SJCRH30 (cell line): ENCODE measurements at places on chromosomes 2 and 18.
A peak's percentile ranks its signal among the peaks of the same experiment; 100 is the strongest.

DNA sequence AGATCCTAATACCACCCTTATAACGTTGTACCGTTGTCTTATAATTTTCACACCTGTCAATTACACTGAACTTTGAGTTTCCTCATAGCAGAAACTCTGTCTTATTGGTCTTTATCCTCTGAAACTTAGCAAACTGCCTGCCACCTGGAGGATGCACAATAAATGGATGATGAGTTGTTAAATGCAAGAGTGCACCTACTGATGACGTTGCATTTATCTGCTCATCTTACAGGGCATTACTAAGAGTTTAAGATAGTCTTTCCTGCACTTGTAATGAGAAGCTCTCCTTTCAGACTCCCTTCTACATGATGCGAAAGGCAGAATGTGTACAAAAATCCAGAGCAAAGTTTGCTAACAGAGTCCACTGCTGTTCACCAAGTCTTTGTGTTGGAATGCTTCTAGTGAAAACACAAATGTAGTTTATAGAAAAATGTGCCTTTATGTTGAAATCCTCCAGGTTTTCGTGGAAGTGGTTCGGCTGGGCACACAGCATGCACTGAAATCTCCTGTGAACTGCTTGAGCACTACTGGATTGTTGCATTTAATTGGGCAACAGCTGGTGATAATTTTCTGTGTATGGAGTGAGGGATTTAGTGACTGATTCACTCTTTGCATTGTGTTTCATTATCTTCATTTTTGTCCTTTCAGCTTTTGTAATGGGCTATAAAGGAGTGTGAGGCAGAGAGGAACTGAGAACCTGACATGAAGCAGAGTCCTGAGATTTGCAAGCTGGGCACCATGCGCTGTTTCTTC lies 665.8 kb upstream of the ID2 start:
- DNase-seq = no peak

GRCh38 chr18:10114717-10115463 lies 201.1 kb downstream of the VAPA start:
- DNase-seq = no peak

GRCh38 chr2:69993708-69994107 lies 32.3 kb upstream of the ASPRV1 start:
- no peak for DNase-seq

DNA sequence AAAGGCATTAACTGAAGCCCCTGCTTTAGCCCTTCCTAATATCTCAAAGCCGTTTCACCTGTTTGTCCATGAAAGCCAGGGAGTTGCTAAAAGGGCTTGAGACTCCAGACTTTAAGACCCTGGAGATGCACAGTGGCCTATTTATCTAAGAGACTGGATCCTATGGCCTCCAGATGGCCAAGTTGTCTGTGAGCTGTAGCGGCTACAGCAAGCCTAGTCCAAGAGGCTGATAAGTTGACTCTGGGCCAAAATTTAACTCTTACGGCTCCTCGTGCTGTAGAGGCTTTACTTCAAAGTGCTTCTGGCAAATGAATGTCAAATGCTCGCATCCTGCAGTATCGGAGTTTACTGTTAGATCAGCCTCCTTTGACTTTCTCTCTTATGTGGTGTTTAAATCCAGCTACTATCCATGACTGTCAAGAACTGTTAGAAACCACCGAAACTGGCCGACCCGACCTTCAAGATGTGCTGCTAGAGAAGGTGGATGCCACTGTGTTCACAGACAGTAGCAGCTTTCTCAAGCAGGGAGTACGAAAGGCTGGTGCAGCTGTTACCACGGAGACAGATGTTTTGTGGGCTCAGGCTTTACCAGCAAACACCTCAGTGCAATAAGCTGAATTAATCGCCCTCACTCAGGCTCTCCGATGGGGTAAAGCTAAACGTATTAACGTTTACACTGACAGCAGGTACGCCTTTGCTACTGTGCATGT lies 336.7 kb upstream of the CNTNAP5 start:
- DNase-seq = no peak

DNA sequence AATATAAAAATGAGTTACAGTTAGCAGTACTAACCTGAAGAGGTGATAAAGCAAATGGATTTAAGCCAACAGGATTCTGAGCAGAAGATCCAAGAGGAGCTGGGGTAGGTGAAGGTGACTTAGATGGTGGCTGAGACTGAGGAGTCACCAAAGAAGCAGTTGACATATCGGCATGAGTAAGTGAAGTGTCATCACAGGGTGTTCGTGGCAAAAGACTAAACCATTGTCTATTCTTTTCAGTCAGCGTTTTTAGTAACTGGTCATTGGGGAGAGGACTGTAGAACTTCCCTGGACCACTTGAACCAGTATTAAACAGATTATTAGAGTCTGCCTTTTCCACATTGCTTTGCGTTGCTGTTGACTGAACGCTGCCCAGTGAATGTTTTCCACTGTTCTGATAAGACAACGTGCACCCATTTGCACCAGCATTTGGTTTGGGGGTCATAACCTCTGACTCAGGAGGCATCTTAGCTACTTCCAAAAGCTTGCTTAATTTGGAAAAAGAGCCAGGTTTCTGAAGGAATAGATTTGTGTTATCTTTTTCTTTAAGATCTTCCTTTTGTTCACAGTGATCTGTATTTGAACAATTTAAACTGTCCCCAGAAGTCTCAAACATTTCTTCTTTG lies 63.3 kb upstream of the WDSUB1 start:
- DNase-seq = no peak

DNA sequence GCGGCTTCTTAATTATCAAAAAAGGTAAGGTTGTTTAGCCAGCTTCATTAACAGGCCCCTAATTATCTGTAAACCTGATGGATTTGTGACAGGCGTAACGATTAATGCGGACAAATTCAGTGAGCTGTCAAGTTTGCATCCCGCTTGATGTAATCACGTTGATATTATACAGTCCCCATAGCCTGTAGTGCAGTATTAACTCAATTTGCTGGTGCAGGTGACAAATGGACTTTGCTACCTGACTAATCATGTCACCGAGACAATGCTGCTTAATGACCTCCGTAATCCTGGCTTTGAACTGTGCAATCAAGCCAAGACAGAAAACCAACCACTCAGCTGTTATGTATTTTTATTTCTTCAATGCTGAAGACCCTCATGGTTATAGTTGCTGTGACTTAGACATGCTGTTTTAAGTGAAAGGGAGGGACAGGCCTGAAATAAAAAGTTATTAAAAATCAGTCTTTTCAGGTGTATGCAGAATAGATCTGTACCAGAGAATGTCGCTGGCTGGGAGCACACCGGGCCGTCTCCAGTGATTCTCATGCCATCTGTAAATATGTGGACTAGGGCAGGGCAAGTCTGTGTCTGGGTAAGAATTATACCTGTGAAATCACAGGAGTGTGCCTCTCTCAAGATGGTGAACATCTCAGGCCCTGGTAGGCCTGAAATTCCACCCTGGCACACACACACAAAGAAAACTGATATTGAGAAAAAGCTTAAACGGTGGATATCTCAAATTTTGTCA lies 4.3 kb downstream of the TSHZ1 start:
- no peak for DNase-seq

DNA sequence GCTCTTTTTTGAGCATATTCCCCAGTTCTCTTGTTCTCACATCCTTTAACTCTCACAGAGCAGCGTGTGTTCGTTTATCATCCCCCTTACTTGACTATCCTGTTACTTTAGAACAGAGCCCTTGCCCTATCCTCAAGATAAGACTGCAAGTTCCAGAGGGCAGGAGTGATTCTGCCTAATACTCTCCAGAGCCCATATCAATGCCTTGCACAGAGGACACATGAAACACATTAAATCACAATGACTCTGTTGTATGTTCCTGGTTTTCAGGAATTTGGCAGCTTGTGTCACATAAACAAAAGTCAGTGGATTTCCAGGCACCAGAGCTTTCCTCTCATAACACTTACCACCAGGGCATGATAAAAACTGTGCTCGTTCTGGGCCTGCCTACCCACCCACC lies 156.7 kb downstream of the RNF144A start:
- DNase-seq = no peak

- DNase-seq = no peak
Observed at GRCh38 chr18:48904091-48904490, 46.7 kb downstream of the SMAD7 start.

DNA sequence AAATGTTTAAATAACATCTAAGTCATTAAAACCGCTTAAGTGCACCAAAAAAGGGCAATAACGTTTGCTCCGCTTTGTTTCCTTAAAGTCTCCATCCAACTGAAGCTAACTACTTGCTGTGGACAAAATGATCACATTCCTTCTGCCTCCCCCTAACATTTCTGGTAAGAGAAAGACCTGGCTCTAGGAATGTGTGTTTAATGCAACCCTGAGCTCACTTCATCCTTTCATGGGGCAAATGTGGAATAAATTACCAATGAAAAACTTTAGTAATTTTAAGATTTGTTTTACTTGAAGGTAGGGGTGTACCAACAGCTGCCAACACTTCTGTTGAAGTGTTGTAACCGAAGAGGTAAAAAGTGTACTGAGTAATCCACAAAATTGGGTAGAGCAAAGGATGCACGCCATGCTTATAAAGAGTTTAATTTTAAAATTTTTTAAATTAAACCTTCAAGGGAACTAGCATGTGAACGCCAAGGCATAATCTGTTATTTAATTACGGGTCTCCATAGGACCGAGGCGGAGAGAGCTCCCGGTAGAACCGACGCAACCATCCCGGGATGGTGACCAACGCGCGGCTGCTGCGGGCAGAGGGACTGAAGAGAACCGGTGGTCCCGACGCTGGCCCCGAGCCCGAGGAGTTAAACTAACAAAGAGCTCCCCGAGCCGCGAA lies 1.1 kb downstream of the HNRNPLL start:
- no peak for DNase-seq

DNA sequence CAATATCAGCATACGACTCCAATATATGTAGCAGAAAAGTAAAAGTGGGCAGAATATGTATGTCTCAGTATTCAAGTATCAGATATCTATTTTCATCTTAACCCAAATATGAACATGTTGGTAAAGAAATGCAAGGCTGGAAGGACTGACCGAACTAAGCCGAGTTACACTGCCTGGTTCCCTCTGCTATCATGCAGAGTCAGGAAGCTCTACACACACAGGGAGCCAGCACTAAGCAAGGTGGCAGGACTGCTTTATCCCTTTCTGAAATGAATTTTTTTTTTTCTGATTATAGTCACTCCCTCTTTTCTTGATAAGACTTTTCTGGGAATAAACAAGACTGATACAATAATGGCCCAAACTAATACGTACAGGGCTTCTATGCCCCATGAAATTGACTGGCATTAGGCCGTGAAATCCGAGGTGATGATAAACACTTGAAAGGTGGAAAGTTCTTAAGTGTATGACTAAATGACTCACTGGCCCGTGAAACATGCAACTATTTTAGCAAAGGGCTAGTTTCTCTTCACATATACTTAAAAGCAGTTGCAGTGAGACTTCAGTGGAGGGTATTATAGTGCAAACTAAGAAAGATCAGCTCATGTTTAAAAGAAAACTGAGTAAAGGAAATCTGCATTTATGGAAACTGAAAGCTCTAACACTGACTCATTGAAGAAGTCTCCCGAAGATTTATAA lies 14.9 kb downstream of the DPP4 start:
- peak; percentile 11 for DNase-seq

DNA sequence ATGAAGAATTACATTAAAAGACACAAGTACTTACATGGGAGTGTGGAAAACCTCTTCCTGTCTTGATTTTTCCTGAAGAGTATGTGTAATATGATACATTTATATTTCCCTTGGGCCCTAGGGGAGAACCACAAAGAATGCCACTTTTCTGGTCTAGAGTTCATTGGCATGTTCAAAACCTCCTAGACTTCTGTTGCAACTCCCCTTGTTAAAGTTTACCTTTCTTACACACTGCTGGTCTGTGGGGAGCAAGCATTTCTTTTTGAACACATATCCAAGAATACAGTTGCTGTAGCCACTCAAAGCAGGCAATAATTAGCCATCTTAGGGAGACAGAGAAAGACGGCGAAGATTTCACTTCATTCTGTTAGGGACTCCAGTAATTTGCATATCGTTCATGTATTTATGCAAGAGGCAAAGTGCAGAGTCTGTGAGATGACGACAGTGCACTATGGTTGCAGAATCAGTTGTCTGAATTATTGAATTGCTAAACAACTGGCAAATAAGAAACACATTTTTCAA lies 103.5 kb downstream of the NOL4 start:
- peak; percentile 3 for DNase-seq

DNA sequence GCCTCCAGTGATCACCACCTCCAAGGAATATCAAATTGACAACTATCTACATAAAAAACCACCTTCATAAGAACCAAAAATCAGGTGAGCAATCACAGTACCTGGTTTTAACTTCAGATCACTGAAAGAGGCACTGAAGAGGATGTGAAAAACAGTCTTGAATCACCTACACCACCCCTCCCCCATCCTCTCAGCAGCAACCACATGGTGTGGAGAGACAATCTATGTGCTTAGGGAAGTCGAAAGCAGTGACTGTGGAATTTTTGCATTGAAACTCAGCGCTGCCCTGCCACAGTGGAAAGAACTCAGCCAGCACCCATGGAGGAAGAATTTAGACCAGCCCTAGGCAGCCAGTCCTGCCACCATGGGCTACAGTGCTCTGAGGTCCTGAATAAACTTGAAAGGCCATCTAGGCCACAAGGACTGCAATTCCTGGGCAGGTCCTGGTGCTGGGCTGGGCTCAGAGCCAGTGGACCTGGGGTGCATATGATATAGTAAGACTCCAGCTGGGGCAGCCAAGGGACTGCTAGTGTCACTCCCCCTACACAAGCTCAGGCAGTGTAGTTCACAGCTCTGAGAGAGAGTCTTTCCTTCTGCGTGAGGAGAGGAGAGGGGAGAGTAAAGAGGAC lies 75.6 kb downstream of the ATL2 start:
- DNase-seq = no peak

DNA sequence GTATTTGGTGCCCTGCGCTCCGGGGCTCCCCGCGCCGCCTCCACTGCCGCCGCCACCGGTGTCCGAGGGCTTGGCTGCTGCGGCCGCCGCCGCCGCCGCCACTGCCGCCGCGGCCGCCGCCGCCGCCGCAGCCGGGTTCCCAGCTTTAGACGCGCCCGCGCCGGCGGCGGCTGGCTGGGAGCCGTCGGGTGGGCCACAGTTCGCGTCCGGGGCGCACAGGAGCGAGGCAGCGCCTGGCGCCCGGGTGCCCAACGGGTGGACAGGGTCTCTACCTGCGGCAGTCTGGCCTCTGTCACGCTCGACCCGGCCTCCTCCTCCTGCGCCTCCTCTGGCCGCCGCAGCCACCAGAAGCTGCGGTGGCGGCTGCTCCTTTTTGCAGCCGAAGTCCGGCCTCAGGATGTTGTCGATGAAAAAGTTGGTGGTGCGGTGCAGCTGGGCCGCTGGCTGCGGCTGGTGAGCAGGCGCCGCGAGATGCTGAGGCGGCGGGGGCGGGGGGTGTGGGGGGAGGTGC lies 951 bp downstream of the EN1 start:
- DNase-seq = no peak

DNA sequence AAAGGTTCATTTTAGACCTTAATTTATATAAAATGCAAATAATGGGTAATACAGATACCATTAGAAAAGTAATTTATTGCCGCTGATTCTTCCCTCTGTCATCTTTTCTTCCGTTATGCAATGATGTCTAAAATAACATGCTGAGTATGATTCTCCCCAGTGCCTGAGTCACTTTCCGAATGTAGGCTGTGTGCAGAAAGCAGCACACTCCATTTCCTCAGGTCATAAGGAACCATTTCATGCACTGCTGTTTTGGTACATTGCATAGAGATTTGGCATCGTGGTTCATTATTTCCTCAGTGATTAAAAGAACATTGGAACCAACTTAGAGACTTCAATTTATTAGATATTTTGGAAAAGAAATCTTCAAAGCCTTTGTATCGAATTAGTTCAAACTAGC lies 173.5 kb downstream of the CDH2 start:
- no peak for DNase-seq

GRCh38 chr2:128742467-128742866 lies 423.8 kb upstream of the HS6ST1 start:
- no peak for DNase-seq

GRCh38 chr2:195657634-195658540 lies 861 bp downstream of the SLC39A10 start:
- peak; percentile 96 for DNase-seq
